ENCODE measurements at places on chromosomes 7 and 10. TPM values are rescaled to one million over a fixed set of nuclear protein-coding genes. Genes with fewer than 3 reads are reported as not detected.

SEMA4G gene
- 1.5 TPM for total RNA-seq

DNA sequence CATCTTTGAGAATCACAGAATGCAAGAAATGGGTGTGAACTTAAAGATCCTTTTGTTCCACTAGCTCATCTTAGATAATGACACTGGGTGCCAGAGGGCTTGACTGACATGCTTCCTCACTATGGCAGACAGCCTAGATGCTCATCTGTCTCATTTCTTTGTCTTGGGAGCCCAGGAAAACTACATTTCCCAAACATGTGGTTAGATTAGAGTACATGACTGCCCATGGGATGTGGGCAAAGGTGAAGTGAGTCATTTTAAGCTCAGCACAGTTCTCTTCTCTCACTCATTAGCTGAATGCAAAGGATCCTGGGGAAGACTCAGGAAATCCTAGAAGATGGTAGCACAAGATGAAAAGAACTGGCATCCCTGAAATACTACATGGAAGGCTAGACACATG, 32.5 kb upstream of the TBX20 start:
- DNase-seq = no peak
- H3K4me1 ChIP-seq = no peaks in the 10 kb centered on the region
- no peaks in the 10 kb centered on the region for H3K36me3 ChIP-seq
- no peak overlapping the region for H3K4me3 ChIP-seq
- no peaks in the 10 kb centered on the region for H3K27me3 ChIP-seq
- no peak overlapping the region for H3K27ac ChIP-seq

DNA sequence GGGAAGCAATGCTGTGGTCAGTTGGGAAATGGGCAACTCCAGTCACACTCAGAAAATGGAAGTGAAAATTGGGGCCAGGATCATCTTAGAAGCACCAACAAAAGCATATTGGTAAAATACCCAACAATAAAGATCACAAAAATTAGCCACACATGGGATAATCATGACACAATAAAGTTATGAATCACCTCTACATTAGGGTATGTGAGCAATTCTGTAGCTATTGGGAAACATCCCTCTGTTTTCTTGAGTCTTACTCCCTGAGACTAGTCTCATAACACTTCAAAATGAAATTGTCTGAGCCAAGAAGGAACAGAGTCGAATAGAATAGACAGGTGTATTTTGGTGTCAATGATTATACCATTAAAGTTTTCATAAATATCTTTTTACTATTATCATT, 178.3 kb downstream of the DYNC1I1 start:
- no peaks in the 10 kb centered on the region for H3K36me3 ChIP-seq
- DNase-seq = no peak
- H3K27ac ChIP-seq = no peak overlapping the region
- H3K4me3 ChIP-seq = no peak overlapping the region
- H3K27me3 ChIP-seq = no peaks in the 10 kb centered on the region

- no peak for DNase-seq
- no peak overlapping the region for H3K27ac ChIP-seq
- H3K36me3 ChIP-seq = no peaks in the 10 kb centered on the region
- H3K4me3 ChIP-seq = no peak overlapping the region
- H3K27me3 ChIP-seq = no peaks in the 10 kb centered on the region
- H3K4me1 ChIP-seq = peaks cover 4% of the 10 kb centered on the region
Observed at GRCh38 chr10:88091490-88092061, 228.2 kb downstream of the PTEN start.
